IPS-NIHi11 (cell line): ENCODE measurements at places on chromosomes 2 and 18.

DNA sequence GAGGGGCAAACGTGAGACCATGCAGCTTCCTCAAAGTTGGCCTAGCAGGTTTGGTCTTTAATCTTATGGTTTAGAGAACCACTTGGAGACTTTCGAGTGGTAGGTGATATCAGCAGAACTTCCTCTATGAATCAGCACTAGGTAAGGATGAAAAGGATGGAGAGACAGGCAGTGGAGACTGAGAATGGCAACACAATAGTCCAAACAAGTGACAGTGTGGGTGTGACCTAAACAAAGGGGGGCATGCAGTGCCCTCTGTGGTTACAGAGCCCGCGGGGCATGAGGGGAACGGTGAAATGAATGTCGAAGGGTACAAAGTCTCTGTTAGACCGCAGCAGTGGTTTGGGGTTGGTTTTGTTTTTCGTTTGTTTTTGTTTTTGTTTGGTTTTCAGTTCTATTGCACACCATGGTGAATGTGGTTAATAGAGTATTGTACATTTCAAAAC, 143.9 kb downstream of the L3MBTL4 start:
- no peak for DNase-seq

DNA sequence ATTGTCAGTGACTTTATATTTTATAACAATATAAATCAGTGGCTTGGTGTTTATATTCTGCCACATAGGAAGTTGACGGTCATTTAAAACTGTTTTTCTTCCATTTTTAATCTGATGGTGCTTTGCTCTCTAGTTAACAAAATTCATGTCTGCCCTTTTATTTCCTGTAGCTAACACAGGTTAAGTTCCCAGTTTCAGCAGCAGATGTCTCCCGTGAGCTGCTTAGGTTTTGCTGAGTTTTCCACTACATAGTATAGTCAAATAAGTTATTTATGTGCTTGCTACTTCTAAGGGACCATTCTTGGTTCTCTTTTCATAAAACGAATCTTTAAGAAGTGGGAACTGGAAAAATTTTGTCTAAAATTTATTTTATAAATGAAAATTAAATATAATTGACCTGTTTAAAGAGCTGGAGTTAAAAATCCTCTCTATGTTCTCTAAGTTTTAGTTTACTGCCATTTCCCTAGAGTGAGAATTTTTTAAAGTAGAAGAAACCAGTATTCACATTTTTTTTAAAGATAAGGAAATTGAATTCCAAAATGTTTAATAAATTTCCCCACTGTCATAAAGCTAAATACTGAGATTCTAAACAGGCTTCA, 20.6 kb downstream of the HTR2B start:
- peak; percentile 32 for DNase-seq

DNA sequence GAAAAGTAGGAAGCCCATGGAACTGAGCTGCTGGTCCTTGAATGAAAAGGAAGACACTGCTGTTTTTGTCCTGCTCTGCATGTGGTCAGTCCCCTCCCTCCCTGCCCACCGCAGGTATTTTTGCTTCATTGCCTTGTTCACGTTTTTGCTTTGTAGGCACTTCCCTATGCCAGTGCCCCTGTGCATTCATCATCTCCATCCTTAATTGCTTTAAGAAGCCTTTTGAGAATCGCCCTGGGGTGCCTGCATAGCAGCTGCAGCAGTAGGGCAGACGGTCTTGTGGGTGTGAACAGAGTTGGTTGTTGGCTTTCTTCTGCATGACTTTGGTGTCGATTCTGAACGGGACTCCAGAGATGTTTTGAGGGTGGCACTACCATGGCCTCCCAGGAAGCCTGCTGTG, 97.0 kb downstream of the CABLES1 start:
- DNase-seq = no peak

GRCh38 chr18:50636366-50637057, 76.6 kb downstream of the MAPK4 start:
- no peak for DNase-seq

GRCh38 chr2:66515743-66516142, 80.8 kb downstream of the MEIS1 start:
- no peak for DNase-seq

- DNase-seq = no peak
Observed at GRCh38 chr2:236642125-236642524, 72.5 kb downstream of the ACKR3 start.

- DNase-seq = no peak
Observed at GRCh38 chr2:197847651-197848401, 43.4 kb downstream of the PLCL1 start.

- no peak for DNase-seq
Observed at GRCh38 chr2:166825914-166826313, 62.4 kb upstream of the XIRP2 start.

GRCh38 chr2:56128235-56128634, 55.6 kb upstream of the CCDC85A start:
- DNase-seq = no peak

DNA sequence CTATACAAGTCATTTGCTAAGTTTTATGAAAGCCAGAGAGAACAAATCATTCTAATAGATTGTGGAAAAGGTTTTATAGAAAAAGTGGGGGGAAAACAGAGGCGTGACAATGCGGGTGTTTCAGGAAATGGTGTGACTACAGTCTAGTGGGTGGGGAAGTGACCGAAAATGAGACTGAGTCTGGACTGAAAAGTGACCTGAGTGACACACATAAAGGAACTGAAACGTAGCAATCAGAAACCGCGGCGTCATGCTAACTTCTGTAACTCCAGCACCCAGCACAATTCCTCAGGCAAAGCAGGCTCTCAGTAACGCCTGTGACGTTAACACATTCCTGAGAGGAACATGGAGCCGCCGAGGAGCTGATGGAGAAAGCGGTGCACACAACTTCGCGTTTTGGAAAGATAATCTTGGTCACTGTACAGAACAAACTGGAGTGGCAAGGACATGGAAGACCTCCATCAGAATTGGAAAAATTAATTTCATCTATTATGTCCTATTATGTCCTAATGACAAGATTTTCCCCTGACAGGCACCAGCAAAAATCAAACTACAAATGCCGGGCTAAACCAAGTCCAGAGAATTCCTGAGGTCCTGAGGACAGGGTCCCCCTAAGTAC, 1.4 kb upstream of the CD226 start:
- no peak for DNase-seq

DNA sequence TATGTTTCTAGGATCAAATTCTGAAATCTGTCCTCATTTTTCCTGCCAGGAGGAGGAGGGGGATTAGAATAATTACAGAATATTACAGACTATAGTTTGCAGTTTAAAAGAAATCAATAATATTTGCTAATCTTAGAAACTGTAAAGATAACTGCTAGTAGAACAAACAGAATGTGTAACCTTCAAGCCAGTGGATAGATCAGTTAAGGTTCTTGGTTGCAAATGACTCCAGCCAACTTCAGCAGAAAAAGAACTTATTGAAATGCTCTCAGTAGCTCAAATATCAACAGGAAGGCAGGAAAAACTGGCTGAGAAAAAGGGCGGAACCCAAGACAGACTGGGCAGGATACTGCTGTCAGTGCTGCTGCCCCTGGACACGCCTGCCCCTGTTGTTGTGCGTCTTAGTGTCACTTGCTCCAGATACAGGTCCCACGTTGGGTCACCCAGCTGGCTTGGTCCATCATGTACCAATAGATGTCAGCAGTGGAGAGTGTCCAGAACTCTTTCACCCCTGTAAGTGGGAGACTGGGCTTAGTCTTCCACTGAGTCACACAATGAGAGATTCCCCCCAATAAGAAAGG, 10.2 kb downstream of the NMUR1 start:
- no peak for DNase-seq

DNA sequence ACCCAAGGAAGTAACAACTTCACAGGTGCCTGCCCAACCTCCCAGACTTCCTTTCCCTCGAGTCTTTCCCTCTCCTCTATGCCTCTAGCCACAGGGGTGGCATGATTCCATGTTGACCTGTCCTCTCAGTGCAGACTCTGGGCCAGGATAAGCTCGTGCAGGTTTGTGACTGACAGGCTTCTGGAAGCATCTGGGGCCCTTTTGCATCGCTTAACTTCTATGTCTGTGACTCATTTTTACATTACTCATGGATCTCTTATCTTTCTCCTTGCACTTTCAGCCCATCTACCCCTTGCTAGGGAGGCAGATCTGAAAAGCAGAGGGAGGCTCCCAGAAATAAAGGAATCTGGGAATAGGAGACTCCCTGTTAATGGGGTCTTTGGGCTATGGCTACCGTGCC, 98.5 kb upstream of the RIOK3 start:
- DNase-seq = no peak
